ENCODE measurements at places on chromosomes 2 and 18.

- DNase-seq, result no peak
Measured at GRCh38 chr18:62827397-62827796, 112.1 kb downstream of the PHLPP1 start.

DNA sequence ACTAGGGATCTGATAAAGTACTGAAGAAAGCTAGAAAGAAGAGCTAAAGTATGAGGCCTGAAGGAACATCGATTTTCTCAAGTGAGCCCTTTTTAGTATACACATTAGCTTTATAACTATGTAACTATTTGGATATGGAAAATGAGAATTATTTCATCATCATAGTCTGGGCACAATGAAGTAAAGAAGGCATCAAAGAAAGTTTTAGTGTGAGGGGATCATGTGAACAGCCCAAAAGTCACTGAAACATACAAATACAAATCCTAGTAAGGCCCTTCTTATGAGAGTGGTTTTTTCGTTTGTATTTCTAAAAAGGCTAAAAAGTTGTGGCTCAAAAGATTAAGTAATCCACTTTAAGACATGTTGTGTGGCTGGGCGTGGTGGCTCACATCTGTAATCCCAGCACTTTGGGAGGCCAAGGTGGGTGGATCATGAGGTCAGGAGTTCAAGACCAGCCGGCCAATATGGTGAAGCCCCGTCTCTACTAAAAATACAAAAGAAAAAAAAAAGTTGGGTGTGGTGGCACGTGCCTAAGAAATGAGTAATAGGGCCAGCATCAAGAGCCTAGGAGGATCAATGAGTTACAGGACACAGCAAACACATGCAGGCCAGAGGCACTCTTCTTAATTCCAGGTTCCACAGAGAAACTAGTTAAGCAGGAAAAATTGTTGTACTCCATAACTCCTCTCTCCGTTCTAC, 61.9 kb downstream of the PUM2 start:
- no peak for DNase-seq

- DNase-seq, result no peak
Measured at GRCh38 chr2:240308111-240308651, 127.3 kb upstream of the GPC1 start.

- no peak for DNase-seq
Measured at GRCh38 chr2:235314371-235314930, 179.4 kb upstream of the AGAP1 start.

- DNase-seq, result no peak
Measured at GRCh38 chr2:112658301-112658700, 12.6 kb downstream of the SLC20A1 start.

DNA sequence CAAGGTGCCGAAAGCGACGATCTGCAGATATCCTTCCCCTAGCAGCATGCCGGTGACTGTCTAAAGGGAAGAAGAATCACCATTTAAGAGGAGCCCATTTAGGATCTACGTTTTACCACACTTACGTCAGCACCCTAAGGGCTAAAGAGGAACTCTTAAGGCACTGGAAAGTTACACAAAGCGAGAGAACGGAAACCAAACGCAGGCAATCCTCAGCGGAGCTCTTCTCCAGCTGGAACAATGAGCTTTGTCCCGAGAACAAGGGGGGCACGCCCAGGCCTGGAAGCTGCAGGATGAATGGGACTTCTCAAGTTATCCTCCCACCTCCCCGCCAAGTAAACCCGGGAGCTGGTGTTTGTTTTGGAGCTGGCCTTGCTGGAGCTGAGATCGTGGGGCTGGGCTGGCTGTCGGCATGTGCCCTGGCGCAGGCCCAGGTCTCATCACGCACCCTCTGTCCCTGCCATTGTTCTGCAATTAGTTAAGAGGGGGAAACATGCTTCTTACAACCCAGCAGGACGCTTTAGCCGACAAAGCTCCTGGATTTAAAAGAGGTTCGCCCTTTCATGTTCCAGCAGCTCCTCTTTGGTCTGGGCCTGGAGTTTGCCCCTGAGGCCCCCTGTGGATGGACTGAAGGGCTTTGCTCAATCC, 36.4 kb downstream of the PXDN start:
- peak; percentile 61 for DNase-seq

GRCh38 chr2:121006743-121007489, 271.2 kb downstream of the GLI2 start:
- DNase-seq, result no peak

- DNase-seq, result no peak
Measured at GRCh38 chr2:148623086-148623485, 21.5 kb upstream of the EPC2 start.

DNA sequence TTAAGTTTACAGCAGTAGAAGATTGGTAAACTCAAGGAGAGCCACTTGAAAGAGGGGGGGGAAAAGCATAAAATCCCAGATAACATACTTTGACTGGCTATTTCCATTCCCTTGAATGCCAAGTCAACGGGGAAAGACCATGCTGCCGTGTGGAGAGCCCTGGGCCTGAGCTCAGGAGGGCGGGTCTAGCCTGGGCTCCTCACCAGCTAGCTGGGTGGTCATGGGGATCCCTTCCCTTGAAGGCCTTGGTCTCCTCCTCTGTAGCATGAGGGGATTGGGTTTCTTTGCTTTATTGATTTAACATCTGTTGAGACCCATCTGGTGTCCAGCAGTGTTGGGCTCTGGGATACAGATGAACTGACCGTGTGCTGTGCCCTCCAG, 35.0 kb downstream of the TEX51 start:
- DNase-seq, result no peak

DNA sequence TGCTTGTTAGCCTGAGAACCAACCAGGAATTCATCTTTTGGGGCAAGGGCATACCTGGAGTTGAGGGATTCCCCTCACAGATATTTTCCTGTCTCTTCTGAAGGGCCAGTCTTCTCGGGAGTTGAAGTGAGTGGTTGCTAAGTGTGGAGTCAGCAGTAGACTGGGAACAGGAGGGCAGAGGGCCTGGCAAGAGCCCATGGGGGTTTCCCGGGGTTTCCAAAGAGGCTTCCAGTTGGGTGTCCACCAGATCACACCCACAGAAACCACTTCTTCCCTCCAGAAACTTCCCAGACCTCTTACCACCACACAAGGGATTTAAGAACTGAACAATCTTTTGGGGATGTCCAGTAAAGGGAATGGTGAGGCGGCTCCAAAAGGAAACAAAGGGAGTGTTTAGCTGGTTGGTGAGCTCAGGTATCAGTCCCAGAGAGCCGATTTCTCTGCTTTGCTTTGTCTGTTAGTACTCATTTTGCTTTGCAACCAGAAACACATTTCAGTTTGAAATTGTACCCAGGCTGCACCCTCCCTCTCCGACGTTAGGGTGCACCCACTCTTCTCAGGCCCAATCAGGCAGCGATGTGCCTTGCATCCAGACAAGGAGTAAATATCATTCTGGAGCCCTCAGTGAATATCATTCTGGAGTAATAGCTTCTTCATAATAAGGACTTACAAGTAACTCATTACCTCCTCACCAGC, 47.5 kb upstream of the SPATS2L start:
- DNase-seq, result no peak
